ENCODE measurements at places on chromosomes 6 and 20.
A peak's percentile ranks its signal among the peaks of the same experiment; 100 is the strongest.

GRCh38 chr20:6034134-6034969 lies 19.5 kb downstream of the LRRN4 start:
- no peak for DNase-seq

- DNase-seq: no peak
Observed at GRCh38 chr20:20199361-20200160, 147.2 kb downstream of the CFAP61 start.

DNA sequence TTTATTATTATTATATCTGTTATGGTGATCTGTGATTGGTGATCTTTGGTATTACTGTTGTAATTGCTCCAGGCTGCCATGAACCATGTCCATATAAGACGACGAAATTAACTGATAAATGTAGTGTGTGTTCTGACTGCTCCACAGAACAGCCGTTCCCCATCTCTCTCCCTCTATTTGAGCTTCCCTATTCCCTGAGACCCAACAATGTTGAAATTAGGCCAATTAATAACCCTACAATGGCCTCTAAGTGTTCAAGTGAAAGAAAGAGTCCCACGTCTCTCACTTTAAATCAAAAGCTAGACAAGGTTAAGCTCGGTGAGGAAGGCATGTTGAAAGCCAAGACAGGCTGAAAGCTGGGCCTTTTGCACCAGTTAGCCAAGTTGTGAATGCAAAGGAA lies 51.6 kb downstream of the ZFP64 start:
- no peak for DNase-seq

GRCh38 chr6:39930540-39930939 lies 3.7 kb downstream of the MOCS1 start:
- DNase-seq: no peak

GRCh38 chr6:62805431-62805830 lies 405.8 kb upstream of the FKBP1C start:
- DNase-seq: no peak

DNA sequence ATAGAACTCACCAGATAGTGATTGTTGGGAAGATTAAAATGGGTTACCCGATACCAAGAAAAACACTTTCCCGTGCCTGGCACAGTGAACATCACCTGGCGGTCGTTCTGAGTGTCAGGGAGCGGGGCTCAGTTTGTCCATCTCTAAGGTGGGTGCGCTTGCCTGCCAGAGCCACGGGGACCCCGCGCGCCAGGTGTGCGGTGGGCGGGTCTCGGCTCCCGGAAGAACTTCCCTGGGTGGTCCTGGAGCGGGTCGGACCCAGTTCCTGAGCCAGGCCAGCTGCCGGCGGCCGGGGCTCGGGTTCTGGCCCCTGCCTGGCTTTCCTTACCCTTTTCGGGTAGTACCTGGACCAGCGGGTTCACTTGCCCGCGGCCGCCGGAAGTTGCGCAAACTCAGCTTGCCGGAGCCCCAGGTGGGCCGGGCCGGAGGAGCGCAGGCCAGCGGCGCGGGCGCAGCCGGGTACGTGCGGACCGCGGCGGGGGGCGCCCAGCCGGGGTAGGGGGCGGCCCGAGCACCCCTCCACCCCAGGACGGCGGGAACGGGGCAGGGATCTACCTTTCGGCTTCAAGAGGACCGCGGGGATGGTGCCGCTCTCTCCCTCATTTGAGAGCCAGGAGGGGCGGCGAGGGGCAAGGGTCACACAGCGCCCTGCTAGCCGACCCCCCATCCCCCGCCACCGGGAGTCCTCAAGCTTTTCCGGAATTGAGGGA lies 7.5 kb downstream of the FAM110A start:
- no peak for DNase-seq

DNA sequence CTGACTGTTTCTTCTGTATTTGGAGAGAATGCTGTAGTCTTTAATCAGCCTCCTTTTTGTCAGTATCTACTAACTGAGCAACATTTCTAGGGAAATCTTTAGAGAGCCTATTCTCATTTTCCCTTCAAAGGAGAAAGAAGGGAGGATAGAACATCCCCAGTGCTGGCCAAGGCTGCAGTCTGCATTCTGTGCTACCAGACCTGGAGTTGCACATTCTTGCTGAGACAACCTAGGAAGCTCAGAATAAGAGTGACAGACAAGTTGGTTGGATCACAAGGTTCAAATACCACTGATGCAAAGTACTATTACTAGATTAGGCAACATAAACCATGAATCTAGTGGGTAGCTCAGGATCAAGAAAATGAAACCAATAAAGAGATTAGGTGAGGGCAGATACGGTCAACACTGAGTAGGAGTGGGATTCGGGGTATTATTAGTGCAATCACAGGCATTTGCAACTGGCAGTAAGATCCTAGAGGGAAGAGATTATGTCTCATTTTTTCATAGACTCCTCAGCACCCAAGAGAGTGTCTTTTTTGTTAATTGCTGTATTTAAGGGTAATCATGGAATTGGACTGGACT lies 213.5 kb upstream of the FAM83B start:
- DNase-seq: no peak

DNA sequence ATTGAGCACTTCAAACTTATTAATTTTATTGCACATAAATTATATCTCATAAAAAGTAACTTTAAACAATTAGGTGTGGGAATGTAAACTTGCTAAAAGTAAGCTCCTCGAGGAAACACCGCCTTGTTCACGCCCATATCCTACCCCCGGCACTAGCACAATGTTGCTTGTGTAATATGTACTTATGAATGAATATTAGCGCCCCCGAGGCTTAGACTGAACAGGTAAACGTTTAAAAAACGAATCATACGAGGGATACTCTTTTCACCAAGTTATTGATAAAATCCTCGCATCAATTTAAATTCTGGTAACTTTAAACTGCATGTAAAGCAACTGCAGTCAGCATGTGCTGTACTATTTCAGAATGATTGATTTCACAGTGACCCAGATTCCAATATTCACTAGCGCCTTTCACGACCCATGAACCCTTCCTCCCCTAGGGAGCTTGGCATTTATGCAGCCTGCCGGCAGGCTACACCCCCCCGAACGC lies 637 bp downstream of the TFB1M start:
- no peak for DNase-seq

GRCh38 chr20:38034108-38034649 lies 633 bp downstream of the RPRD1B start:
- DNase-seq: no peak

DNA sequence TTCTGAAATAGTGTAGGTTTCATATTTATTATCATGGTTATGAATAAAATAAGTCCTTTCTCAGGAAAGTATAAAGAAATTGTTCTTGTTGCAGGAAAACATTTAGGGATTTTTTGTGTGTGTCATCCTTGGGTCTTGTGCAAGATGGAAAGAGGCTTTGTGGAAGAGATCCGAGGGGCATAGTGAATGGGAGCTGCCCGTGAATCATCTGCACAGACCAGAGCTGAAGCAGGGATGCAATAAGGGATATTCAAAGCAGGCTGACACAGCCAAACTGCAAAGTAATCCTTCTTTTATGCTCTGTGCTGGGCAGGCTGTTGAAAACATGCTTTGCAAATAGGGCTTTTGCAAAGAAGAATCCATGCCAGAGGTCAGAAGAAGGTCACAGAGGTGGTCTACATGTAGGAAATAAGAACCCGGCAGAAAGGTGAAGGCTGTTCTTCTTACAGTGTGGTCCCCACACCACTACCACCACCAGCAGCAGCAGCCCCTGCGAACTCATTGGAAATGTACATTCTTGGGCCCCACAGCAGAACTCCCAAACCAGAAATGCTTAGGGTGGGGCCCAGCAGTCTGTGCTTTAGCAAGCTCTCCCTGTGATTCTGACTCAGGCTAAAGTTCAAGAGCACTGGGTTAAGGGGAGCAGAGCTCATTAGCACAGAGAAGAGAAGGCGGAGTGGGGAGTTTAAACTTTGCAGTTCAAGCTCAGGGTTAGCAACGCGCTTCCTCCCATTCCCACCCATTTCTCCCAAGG lies 237.6 kb downstream of the QKI start:
- DNase-seq: no peak

- no peak for DNase-seq
Observed at GRCh38 chr6:157685596-157686280, 137.3 kb upstream of the SNX9 start.

- DNase-seq: no peak
Observed at GRCh38 chr6:7112741-7113313, 5.1 kb downstream of the RREB1 start.

DNA sequence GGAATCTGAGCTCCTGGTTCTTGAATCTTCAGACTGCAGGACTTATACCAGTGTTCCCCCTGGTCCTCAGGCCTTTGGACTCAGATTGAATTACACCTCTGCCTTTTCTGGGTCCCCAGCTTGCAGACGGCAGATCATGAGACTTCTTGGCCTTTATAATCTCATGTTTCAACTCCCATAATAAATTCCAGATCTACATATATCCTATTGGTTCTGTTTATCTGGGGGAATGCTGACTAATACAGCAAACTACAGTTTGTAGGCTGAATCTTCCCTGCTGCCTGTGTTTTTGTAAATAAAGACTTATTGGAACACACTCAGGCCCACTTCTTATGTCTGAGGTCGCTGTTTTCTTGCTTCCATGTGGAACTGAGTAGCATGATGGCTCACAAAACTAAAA lies 184.7 kb downstream of the HDGFL1 start:
- no peak for DNase-seq

DNA sequence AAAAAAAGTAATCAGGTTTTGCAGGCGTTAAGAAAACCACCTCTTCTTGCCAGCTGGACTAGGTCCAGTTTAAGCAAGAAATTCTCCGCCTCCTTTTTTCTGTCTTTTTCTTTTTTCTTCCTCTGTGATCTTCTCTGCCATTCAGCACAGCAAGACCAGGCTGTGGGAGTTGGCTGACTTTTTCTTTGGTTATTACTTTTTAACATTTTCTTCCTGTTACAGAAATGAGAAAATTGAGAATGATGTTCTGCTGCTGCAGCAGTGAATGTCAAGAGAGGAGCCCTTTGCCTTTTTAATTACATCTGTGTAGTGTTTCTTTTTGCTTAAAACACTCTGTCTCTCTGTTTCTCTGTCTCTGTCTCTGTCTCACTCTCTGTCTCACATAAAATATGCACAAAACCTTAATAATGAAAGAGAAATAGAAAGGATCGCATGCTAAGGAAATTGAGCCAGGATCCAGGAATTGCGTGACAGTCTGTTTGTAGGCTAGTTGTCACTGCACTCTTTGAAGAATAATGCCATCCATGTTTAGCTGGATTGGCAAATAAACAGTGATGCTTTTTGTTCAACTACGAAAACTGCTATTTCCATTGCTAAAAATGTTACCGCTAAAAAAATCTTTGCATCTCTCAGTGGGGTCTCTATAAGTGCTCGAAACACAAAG lies 103.2 kb upstream of the SUPT3H start:
- DNase-seq: no peak

DNA sequence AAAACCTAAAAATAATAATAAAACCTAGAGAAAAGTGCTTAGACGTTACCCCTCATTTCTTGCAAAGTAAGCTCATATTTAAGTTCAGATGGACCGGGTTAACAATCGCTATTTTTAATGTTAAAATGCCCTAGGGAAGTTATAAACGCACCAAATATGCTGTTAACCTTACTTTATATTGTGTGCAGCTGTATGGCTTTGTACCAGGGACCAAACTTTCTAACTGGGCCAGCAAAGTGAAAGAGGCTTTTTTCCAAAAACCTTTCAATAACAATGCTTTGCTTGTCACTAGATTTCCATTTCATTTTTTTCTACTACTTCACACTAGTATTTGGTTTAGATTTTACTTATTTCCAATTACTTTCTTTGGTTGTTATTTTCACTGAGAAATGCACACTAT lies 248.5 kb downstream of the FOXC1 start:
- no peak for DNase-seq

- DNase-seq: no peak
Observed at GRCh38 chr20:56730996-56731395, 101.9 kb downstream of the TFAP2C start.

DNA sequence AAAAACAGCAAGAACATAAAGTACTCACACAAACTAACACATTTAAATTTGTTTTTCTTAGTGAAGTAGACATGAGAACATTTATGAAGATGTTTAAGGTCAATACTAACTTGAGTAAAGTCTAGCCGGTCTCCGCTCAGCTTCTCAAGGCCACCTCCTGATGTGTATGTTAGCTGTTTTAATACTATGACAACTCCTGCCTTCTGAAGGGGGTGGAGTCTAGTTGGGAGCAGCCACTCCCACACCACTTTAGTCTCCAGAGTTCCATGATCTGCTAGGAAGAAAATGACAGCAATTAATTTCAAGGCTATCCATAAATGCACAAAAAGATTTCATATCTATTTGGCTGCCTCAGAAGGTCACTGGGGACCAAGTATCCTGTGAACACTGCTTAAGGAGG lies at the start of gene GSTA3:
TSS of gene GSTA3 (minus strand) at position 168 of the 400 bp plus-strand sequence. CDS start 3,864 bp downstream, outside the sequence.
- DNase-seq: no peak

- no peak for DNase-seq
Observed at GRCh38 chr6:90127595-90127994, 169.0 kb downstream of the BACH2 start.

GRCh38 chr6:169335301-169335700 lies 81.7 kb upstream of the THBS2 start:
- no peak for DNase-seq

DNA sequence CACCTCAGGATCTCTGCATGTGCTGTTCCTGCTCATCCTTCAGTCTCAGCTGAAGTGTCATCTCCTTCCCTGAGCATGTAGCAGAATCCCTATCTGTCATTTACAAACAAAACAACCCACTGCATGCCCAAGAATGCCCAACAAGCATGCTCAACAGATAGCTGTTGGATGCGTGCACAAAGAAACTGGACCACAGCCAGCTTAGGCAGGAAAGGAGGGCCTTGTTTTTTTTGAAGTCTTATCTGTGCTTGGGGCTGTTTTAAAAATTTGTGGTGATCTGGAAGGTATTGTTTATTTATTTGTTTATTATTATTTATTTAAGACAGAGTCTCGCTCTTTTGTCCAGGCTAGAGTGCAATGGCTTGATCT lies 18.5 kb upstream of the SLC16A10 start:
- DNase-seq: no peak

DNA sequence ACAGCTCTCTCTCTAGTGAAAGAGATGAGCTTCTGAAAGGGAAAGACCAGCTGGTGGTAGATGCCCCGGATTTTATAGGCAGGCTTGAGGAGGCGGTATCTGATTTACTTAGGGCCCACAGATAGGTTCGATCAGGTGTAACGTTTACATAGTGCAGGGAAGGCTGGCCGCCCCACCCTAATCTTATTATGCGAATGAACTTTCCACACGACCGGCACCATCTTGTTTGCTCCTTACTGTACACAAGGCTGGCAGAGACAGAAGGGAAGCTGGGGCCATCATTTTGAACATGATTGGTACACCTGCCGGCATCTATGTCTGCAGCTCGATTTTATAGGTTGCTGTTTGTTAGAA lies 212.0 kb upstream of the JARID2 start:
- DNase-seq: no peak

GRCh38 chr6:31383149-31383548 lies 20.2 kb upstream of the MICA start:
- no peak for DNase-seq

GRCh38 chr6:87154993-87155841 lies at the start of gene ZNF292:
TSS of gene ZNF292 (plus strand) at chr6:87155565. CDS start at chr6:87155592, 27 bp downstream.
- DNase-seq: peak; percentile 99
